ENCODE measurements at places on chromosomes 11 and 22.
A peak's percentile ranks its signal among the peaks of the same experiment; 100 is the strongest.

- H3K36me3 ChIP-seq = no peaks in the 10 kb centered on the region
- H3K27ac ChIP-seq = no peak overlapping the region
- no peak for DNase-seq
- no peaks in the 10 kb centered on the region for H3K27me3 ChIP-seq
- no peak overlapping the region for H3K4me3 ChIP-seq
These were observed 41.8 kb downstream of the CCDC81 start for GRCh38 chr11:86416494-86416893.

DNA sequence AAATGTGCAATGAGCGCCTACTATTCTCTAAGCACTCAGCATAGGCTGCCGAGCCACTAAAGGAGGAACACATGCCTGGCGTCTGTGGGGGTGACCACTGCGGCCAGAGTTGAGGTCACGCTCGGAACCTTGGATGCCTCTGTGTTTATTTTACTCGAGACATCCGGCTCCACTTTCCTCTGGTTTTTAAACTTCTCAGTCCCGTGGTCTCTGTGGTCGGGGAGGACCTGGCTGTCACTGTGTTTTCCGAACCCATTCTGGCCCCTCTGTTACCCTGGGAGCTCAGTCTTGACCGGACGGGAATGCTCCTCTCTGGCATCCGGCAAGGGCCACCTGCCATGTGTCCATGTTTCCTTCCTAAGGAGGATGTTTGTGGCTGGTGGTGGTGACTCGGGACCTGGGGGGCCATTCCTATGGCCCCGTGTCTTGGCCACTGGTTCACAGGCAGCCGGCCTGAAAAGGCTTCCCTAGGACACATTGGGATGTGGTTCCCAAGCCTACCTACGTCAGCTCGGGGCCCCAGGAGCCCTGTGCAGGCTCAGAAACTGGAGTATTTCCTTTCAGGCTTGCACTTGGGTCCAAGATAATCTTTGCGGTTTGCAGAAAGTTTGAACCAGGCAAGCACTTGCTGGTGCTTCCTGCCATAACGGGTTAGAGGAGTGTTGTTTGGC lies 46.7 kb upstream of the PARVG start:
- no peak overlapping the region for H3K4me3 ChIP-seq
- peaks cover 2% of the 10 kb centered on the region for H3K4me1 ChIP-seq
- no peak overlapping the region for H3K27ac ChIP-seq
- H3K27me3 ChIP-seq = no peaks in the 10 kb centered on the region
- no peak for DNase-seq

GRCh38 chr11:68328374-68329091 lies 16.1 kb downstream of the LRP5 start:
- peak; percentile 32 for DNase-seq
- H3K36me3 ChIP-seq = peaks cover 1% of the 10 kb centered on the region
- no peak overlapping the region for H3K4me3 ChIP-seq
- H3K27ac ChIP-seq = peak overlapping the region; percentile 93
- no peaks in the 10 kb centered on the region for H3K27me3 ChIP-seq

DNA sequence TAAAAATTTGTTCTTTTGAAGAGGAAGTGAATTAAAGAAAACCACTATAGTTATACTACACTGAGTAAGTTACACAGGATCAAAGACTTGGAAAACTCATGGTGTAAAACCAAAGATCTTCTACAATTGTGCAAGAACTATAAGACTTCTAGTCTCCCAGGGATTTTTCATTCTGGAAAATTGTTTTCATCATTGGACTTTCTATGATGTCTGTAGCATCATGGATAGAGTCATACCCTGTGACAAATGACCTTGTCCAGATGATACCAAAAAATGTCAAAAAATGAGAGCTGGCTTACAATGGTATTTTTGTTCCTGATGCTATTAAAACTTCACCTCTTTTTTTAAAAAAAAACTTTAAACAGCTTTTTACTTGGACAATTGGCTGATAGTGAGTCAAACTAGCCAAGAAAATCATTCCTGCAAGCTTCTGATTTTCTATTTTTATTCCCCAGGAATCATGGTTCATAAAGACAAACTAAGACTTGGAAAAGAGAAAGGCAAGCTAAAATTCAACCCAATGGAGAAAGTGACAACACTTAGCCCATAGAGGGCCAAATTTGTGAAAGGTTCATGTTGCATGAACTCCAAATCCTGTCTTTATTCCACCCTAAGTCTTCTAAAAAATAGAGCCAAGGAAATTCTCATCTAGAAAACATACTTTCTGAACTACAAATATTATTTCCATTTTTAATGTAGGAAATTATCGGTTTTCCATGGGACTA lies 30.7 kb downstream of the ME3 start:
- no peaks in the 10 kb centered on the region for H3K4me1 ChIP-seq
- no peak overlapping the region for H3K27ac ChIP-seq
- no peak overlapping the region for H3K4me3 ChIP-seq
- DNase-seq = no peak
- peaks cover 3% of the 10 kb centered on the region for H3K36me3 ChIP-seq

- no peaks in the 10 kb centered on the region for H3K27me3 ChIP-seq
- no peaks in the 10 kb centered on the region for H3K4me1 ChIP-seq
- H3K36me3 ChIP-seq = peaks cover 2% of the 10 kb centered on the region
- no peak overlapping the region for H3K4me3 ChIP-seq
These were observed 38.7 kb downstream of the RTN3 start for GRCh38 chr11:63719987-63720386.

GRCh38 chr11:10561947-10562346 lies 6.5 kb downstream of the LYVE1 start:
- H3K4me1 ChIP-seq = peaks cover under 1% of the 10 kb centered on the region
- no peaks in the 10 kb centered on the region for H3K27me3 ChIP-seq
- no peak overlapping the region for H3K27ac ChIP-seq
- H3K4me3 ChIP-seq = no peak overlapping the region
- H3K36me3 ChIP-seq = no peaks in the 10 kb centered on the region
- no peak for DNase-seq

DNA sequence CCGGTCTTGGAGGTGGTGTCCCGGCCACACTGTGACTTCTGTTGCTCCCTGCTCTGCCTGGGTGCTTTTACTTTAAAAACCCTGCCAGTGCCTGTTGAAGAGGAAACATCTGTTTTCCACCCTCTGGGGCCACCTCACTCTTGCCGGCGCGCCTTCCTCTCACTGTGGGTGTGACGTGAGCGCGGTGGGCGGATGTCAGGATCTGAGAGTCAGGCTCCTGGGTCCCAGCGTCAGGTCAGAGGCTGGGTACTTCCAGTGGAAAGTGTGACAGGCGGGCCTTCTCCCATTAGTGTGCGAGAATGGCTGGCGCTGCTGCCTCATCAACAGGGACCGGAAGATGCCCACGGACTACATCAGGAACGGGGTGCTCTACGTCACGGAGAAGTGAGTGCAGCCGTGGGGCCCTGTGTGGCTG lies 54.2 kb downstream of the GRAMD4 start:
- no peak overlapping the region for H3K4me3 ChIP-seq
- DNase-seq = no peak
- no peak overlapping the region for H3K27ac ChIP-seq
- H3K4me1 ChIP-seq = no peaks in the 10 kb centered on the region
- peaks cover 3% of the 10 kb centered on the region for H3K36me3 ChIP-seq

DNA sequence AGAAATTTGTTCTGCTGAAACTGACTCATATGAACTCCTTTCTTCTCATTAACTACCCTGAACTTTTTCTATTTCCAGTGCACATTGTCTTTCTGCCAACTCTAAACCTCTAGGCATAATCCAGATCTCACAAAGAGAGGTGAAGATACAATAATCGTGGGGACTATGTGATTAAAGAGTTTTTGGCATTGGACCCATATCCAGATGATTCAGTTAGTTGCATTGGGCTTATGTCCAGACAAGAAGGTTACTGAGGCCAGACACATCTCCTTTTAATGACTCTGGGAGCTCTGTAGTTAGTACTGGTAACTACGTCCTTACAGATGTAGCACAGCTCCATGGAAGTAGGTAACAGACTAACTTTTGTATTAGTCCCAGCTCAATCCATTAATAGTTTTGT lies 273.0 kb downstream of the CASP12 start:
- no peaks in the 10 kb centered on the region for H3K4me1 ChIP-seq
- no peak overlapping the region for H3K4me3 ChIP-seq
- DNase-seq = no peak
- no peaks in the 10 kb centered on the region for H3K27me3 ChIP-seq

DNA sequence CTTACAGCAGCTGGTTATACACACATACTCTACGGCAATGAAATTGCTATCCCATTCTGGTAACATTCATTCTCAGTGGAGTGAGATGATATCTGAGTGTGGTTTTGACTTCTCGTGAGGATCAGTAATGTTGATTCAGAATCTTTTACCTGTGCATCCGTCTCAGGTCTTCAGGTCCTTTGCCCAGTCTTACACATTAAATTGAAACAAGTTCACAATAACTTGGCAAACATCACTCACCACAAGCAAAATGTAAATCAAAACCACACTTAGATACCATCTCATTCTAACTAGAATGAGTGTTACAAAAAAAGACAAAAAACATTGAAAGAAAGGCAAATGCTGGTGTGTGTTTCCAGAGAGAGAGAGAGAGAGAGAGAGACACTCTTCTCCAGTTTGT lies 14.0 kb downstream of the RGL4 start:
- peaks cover 3% of the 10 kb centered on the region for H3K4me1 ChIP-seq
- DNase-seq = no peak
- no peak overlapping the region for H3K4me3 ChIP-seq
- no peak overlapping the region for H3K27ac ChIP-seq
